ENCODE measurements at places on chromosomes 7 and 10.

DNA sequence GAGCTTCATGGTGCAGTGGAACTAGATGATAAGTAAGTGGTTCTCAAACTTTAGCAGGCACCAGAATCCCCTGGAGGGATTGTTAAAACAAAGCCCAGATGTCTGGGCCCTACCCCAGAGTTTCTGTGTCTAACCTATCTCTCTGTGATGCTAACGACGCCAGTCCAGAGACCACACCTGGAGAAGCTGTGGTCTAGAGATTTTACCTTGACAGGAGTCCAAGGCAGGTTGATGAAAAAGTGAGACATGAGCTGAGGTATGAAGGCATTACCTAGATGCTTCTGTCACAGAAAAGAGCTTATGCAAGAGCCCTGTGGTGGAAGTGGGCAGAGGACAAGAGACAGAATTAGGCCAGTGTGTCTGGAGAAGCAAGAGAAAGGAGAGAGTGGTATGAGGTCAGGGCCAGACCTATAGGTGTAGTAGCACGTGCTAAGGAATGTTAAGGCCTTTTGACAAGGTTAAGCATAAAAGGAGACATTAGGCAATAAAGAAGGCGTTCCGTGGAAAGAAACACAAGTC lies 184.3 kb upstream of the TCF7L2 start:
- DNase-seq = no peak

GRCh38 chr10:14125564-14125963 lies 205.2 kb downstream of the FRMD4A start:
- no peak for DNase-seq

- DNase-seq = no peak
Measured at GRCh38 chr7:69728304-69728703, 130.0 kb downstream of the AUTS2 start.

DNA sequence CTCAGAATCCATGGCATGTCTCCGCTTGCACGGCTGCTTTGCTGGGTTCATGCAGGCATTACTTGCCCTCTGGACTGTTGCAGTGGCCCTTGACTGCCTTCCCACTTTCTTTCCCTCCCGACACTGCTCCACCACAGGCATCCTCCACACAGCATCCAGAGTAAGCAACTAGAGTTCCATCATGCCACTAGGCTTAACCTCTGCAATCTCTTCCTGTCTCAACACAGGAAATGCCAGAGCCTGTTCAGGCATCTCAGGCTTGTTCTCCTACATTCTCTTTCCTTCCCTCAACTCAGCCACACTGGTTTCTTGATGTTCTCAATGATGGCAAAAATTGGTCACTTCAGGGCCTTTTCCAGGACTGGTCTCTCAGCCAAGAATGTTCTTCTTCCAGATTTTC lies 284.5 kb upstream of the KLF6 start:
- peak; percentile 51 for DNase-seq

- DNase-seq = no peak
Measured at GRCh38 chr7:50782375-50783208, at the start of gene GRB10. TSS of gene GRB10 (minus strand) at chr7:50782896. CDS start at chr7:50732322, 50,574 bp downstream.

GRCh38 chr10:113532724-113533123 lies 20.1 kb upstream of the HABP2 start:
- DNase-seq = no peak

DNA sequence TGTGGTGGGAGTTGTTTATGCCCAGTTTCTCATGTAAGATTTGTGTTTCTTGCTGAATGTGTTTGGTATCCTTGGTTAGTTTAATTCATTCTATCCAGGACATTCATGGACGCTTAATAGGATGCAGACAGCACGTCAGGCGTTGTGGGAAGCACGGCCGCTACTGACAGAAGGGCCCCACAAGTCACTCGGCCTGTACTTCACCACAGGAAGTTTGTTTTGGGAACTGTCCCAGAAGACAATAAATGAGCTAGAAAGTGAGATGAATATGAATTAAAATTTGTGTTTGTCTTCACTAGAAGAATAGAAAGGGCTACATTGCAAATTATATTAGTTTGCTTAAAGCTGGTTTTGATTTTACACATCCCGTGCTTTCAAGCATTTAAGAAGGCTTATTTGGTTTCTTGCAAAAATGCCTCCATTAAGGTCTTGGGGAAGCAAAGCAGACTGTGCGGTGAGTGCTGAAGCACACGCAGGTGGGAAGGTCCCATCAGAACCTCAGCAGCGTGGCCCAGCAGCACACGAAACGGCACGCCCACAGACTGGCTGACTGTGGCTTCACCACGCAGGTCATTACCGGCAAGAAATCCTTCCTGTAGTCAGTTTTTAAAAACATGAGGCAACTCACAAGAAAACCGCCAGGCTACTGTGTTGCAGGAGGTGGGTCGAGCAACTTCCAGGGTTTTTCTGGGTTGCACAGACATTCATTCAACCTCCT lies 74.1 kb downstream of the VIPR2 start:
- DNase-seq = no peak

- DNase-seq = peak; percentile 77
Measured at GRCh38 chr10:60123172-60123571, 216.8 kb upstream of the CCDC6 start.

GRCh38 chr7:26865094-26865388 lies 651 bp upstream of the SKAP2 start:
- DNase-seq = no peak

- no peak for DNase-seq
Measured at GRCh38 chr10:74035303-74035702, 37.4 kb downstream of the VCL start.

GRCh38 chr7:81273601-81274397 lies 354.9 kb upstream of the SEMA3C start:
- no peak for DNase-seq

DNA sequence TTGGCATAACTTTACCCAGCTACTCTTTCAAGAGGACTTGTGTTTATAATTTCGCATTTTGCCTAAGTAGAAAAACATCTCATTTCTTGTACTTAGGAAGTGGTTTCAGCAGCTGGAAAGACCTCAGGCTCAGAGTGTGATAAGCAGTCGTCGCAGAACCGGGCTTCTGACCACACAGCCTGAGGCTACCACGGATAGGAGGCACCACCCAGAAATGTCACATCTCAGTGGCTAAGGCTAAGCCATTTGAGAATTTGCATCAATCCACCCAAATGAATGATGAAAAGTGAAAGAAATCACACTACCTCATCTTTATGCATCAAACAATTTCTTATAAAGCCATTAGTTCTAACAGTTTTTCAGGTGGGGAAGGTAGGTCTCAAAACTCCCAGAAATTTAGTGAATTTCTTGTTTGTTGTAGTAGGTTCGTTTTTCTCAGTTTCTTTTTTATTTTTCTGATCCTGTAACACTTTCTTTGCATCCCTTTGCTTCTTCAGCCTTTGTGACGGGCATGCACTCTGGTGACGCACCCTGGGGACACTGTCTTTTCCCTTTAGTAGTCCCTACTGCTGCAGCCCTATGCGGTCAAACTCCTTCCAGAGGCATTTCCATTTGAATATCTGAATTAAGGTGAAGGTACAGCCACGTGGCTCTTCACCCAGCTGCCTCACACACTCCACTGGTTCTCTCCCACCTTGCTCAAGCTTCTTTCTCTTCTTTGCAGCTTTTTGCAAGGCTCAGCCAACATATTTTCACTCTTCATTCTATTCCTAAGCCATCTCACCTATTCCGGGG lies 68.5 kb downstream of the MAP3K8 start:
- peak; percentile 8 for DNase-seq
